ENCODE measurements at places on chromosomes 5 and 9. TPM values are rescaled to one million over a fixed set of nuclear protein-coding genes. Genes with fewer than 3 reads are reported as not detected.

LHX6 gene
- total RNA-seq, result 1.5 TPM

HSPB3 gene
- not detected for total RNA-seq

ADAMTS2 gene
- total RNA-seq, result 7.0 TPM

DNA sequence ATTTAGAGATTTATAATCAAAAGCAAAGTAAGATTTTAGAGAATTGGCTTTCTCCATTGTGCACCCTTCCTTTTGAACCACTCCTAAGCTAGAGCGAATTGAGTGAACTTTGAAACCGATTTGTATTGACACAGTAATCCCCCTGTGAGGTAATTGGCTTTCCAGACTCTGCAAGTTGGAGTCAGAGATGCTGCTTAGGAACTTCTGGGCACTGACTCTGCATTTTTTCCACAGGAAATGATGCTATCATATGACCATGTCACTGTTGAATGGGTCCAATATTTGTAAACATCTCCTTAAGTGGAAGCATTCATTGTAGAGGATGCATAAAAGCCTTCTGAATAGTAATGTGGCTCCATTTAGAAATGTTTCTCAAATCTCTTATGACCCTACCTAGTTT lies 394.4 kb upstream of the ZNF608 start:
- no peak for DNase-seq

DNA sequence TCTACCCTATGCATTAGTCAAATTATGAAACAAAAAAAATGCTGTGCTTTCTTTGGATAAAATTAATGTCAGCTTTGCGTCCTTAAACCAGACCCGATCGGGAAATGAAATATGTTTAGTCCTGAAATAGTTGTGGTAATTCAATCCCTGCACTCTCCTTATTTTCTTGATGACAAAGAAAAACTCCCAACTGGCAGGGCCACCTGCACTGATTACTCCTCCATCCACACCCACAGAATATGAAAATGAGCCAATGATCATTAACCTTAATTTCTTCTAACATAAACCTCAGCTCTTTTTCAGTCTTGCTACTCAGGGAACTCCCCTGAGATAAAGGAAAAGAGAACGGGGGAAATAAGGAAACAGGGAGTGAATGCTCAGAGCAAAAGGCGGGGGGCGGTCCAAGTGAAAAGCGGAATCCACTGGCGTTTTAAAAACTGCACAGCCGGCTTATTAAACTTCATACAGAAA lies 245.3 kb downstream of the BNC2 start:
- no peak for DNase-seq

ANKRD34B gene
- total RNA-seq, result 0.27 TPM

DNA sequence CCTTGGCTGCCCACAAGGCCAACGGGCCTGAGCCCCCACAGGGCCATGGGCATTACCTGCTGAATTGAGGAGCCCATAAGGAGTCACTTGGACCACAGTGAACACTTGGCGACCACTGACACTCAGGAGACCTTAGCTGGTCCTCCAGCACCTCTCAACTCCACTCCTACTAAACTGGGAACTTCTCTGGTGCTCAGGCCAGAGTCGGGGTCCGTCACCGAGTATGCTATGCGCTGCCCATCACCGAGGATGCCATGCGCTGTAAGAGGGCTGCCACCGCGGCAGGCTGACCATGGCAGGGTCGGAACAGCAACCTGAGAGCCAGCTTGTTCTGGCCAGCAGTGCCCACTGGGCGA lies 600 bp upstream of the SQSTM1 start:
- no peak for DNase-seq

- no peak for DNase-seq
Observed at GRCh38 chr5:133847301-133847700, 121.1 kb downstream of the C5orf15 start.

GRCh38 chr9:133275105-133276000 lies at the start of gene ABO:
ABO (minus strand) TSS chr9:133275201.
- DNase-seq, result no peak

- no peak for DNase-seq
Observed at GRCh38 chr9:91558879-91559278, 135.2 kb upstream of the NFIL3 start.

DNA sequence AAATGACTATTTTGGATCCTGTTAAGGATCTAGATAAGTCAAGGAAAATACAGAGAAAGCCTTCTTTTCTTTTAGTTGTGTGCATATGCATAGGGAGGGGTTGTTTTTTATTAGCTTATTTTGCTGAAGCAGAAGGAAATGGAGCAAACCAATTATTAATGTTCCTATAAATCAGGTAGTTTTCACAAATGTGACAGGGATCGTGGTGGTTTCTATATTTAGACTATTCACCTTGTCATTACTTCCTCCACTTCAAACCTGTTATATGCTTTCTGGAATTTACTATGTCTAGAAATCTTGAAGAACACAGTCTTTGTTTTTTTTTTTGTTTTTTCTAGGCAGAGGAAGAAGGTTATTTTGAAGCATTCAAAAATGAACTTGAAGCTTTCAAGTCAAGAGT lies 22.2 kb downstream of the CDC37L1 start:
- DNase-seq, result no peak

PCDHA6 gene
- total RNA-seq, result 26.8 TPM

HK3 gene
- total RNA-seq, result 0.82 TPM

OR13C4 gene
- not detected for total RNA-seq

CKS2 gene
- 38.0 TPM for total RNA-seq

C9orf153 gene
- 1.6 TPM for total RNA-seq

TARS1 gene
- total RNA-seq, result 59.9 TPM

HCN1 gene
- 32.5 TPM for total RNA-seq

GRCh38 chr5:74241751-74242140 lies 398.8 kb downstream of the ENC1 start:
- DNase-seq, result no peak

DNA sequence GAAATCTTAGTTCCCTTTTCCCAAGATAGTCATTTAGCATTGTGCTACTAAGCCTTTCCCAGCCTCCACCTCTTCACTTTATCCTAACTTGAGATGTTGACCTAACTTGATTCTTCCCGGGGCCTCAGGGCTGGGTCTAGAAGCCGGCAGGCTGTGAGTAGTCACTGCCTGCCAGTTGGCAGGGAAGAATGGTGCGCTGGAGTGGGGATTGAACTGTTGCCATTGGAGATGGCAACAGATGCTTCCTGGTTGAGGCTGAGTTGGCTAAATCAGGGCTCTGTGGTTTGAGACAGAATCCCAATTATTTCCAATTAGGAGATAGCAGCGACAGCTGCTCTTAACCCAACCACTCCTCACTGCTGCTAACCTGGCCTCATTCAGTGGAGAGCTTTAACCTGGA lies 343.1 kb downstream of the BRINP1 start:
- peak; percentile 69 for DNase-seq

SPEF2 gene
- 31.2 TPM for total RNA-seq

- no peak for DNase-seq
Observed at GRCh38 chr5:156208271-156208670, 118.7 kb upstream of the SGCD start.

DNA sequence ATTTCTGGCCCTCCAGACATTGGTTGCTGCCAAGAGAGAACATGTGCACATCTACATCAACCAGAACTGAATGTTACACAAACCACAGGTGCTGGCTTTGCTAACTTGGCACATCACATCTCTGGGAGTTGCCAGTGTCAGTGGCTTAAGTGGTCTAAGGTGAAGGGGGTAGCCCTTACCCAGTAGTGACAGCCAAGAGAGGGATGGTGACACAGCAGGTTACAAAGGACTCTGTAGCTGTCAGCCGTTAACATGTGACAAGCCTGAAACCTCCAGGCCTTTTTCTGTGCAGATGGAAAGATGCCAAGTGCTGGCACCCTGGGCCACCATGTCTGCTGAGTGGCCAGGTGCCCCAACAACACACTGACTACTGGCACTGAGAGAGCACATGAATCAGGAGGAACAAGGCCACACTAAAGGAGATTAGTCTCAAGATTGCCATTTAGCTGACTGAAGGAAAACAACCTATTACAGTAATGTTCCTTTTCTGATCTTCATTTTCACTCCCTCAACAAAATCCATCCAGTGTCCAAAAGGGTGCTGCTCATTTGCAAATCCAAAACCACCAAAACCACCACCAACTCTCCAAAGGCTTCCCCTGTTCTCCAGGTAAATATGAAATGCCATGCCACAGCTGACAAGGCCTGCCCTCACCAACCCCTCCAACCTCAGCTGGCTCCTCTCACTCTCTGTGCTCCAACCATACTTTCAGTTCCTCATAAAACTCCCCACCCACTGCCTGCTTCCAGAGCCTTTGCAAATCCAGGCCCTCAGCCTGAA lies 20.2 kb downstream of the SIL1 start:
- peak; percentile 87 for DNase-seq

DNA sequence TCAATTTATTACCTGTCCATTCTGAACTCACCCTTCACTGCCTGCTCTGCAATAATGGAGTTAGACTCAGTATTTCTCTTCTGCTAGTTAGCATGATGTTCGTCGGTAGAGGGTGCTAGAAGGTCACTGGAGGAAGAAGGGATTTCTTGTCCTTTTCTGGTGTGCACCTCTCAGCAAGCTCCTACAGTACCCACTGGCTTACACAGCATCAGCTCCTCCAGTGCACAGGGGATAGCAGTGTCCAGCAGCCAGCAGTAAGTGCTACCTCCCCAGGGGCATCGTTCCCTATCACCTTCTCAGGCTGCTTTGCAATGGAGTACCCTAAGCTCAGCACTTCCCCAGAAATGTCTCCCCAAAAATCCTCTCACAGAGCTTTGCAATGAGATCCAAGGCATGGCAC lies 45.9 kb upstream of the APC start:
- DNase-seq, result no peak

TAF11L5 gene
- not detected for total RNA-seq

OR1Q1 gene
- total RNA-seq, result not detected

DNA sequence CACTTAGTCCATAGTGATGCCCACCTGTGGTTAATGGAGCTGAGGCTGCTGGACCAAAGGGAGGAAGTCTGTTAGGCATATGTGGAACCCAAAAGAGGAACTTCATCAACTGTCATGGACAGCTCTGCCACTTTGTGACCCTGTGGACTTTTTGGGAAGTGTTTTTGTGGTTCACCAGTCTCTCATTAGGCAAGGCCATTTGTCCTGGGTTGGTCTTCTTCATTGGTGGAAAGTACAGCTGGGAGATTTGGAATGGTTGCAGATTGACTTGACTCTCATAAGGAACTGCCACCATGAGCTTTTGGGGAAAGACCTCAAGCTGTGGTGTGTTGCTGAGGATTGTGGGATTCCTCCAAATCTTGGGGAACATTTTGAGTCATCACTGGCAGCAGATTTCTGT lies 31.9 kb upstream of the IL12B start:
- DNase-seq, result no peak

FAT2 gene
- 24.0 TPM for total RNA-seq

CAMK4 gene
- 75.1 TPM for total RNA-seq

DNA sequence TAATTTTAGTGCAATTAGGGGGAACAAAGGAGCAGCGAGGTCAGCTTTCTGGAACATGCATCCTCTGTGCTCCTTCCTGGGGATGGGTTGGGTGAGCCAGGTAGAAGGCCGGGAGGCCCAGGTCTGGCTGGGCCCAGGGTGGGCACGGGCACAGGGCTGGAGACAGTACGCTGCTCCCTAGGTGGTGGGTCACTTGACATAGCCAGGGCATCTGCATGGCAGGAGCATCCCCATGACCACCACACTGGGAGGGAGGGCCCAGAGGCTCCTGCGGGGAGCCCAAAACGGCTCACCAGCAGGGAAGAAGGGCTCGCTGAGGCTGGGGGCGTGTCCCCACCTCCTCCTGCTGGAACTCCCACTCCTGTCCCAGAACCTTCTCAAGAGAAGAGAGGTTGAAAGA lies 216.8 kb downstream of the NXNL2 start:
- DNase-seq, result no peak

- DNase-seq, result no peak
Observed at GRCh38 chr5:68047035-68047434, 168.5 kb upstream of the PIK3R1 start.

DNA sequence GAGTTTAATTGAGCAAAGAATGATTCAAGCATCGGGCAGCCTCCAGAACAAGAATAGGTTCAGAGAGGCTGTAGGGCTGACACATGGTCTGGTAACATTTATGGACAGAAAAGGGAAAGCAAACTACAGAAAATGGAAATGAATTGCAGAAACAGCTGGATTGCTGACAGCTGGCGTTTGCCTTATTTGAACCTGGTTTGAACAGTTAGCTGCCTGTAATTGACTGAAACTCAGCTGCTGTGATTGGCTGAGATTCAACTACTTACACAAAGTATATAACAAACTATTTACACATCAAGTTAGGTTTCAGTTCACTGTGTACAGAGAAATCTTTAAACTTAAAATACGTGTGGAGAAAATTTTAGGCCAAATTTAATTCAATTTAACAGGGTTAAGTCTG lies 441.7 kb downstream of the PRELID2 start:
- DNase-seq, result no peak

SCAMP1 gene
- 187 TPM for total RNA-seq

DNA sequence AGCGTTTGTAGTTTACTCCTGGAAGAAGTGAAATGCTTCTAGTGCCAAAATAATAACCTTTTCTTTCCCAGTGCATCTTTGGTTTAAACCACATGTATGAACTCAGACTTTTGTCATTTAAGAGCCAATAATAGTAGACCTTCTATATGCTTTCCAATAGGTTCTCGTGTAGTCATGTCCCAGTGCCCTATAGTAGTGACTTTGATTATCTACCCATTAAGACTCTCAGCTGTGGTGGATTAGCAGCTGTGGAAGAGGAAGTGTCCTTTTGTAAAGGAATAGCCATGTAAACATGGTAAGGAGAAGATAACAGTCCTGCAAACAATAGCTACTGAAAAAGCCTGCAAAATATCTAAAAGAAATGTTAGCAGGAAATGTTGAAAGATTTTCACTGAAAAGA lies 765.3 kb downstream of the MTRR start:
- DNase-seq, result no peak

ELAVL2 gene
- total RNA-seq, result 238 TPM

FYB1 gene
- 1.9 TPM for total RNA-seq

UAP1L1 gene
- total RNA-seq, result 0.73 TPM

DNA sequence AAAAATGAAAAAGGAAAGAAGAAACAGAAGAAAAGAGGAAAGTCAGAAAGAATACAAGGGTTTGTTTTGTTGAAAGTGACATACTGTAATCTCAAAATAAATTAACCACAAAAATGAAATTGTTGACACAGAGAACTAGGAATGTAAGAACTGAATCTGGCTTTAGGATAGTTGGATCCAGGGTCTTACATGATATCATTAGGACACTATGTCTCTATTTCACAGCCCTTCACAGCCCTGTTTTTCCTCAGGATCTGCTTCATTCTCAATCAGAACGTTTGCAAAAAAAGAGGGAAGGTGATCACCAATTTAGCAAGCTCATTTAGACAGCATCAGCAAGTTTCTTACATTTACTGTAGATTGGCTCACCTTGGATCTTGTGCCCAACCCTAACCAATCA lies 188.5 kb upstream of the NREP start:
- no peak for DNase-seq

- DNase-seq, result no peak
Observed at GRCh38 chr5:104456122-104456521, 893.5 kb upstream of the NUDT12 start.

LMX1B gene
- 0.64 TPM for total RNA-seq

PCDHA1 gene
- 7.5 TPM for total RNA-seq

- DNase-seq, result no peak
Observed at GRCh38 chr5:41154491-41154890, 58.8 kb downstream of the C6 start.

ZBED3 gene
- total RNA-seq, result 3.7 TPM

GRCh38 chr9:125856331-125856730 lies 109.2 kb downstream of the PBX3 start:
- DNase-seq, result no peak
